ENCODE measurements at places on chromosomes 4 and X.

DNA sequence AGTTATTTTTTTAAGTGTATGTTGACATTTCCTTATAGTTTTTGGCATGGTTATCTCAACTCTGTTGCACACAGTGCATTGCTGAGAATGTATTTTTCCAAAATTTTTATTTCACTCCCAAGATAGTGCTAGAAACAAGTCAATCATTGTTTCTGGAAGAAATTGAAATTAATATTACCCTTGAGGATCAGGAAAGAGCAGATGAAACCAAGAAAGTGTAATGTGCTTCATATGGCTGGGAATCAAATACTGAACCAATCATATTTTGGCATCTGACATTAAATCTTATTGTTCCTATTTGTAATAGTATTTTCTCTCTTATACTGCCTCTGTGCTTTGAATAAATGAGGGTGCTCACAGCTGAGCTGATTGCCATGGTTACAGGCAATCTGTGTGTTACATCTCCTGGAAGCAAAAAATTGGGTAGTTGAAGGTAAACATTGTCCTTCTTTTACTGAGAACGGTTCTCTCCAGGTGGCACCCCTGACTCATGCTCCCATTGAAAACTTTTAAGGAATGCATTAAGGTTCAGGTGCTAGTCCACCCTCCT lies 358.2 kb upstream of the NR3C2 start:
- no peak for DNase-seq

DNA sequence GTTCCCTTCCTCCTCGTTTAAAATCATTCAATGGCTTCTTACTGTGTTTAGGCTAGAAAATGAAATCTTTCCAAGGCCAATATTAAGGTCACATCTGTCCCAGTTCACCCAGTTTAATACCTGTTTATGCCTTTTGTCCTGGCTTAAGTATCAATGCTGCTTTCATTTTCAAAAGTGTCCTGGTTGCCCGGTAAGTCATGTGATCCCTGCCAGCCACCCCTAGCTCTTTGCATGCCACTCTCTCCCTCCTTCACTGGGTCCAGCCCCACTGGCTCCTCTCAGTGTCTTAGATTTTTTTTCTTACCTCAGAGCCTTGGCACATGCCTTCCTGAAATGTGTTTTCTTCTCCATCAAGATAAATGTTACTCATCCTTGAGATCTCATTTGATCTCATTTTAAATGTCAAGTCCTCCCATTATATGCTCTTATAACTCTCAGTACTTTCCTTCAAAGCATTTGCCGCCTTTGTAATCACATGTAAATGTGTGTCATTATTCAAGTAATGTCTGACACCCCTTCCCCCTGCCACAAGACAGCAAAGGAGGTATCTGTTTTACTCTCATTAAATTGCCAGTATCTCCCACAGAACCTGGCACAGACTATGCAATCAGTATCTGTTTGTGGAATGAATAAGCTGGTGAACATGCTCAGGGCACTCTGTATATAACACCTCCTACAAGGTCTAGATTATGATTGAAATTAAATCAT lies 472.5 kb upstream of the RPS6KA3 start:
- DNase-seq, result no peak

- no peak for DNase-seq
Observed at GRCh38 chr4:53004497-53005148, 142.5 kb downstream of the RASL11B start.

GRCh38 chr4:67087897-67088296 lies 457.4 kb downstream of the CENPC start:
- DNase-seq, result no peak

- no peak for DNase-seq
Observed at GRCh38 chr4:107044170-107044569, 8.1 kb upstream of the DKK2 start.

GRCh38 chr4:6767748-6768538 lies 14.6 kb upstream of the KIAA0232 start:
- DNase-seq, result no peak

DNA sequence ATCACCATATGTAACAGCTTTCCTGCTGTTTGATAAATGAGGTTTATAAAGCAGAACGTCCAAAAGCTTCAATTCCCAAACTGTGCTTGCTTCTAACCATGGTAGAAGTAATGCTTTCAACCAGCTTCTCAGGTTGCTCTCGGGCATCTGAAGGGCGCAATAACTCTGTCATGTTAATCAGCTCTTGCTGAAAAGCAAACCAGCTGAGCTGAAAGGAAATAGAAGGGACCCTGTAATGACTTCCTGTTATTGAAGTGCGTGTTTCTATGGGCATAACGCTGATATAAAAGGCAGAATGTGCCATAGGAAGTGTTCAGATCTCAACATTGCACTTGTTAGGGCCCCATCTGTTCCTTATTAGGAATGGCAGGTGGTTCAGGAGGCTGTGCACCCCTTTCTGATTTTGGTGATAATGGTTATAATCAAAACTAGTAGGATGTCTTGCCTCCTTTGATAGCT lies 21.2 kb downstream of the HERC3 start:
- peak; percentile 72 for DNase-seq

DNA sequence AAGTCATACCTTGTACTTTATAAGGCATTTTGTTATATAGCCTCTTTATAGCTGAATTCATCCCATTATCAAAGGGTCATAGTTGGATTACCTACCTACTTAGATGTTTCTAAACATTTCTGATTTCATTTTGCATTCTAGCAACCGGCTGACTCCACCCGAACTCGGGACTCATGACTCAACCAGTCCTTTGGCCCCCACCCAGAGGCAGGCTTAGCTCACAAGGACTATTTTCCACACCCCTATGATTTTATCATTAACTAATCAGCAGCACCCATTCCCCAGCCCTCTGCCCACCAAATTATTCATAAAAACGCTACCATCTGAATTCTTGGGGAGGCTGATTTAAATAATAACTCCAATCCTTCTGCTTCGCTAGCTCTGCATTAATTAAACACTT lies 79.9 kb upstream of the EGFL6 start:
- DNase-seq, result no peak

DNA sequence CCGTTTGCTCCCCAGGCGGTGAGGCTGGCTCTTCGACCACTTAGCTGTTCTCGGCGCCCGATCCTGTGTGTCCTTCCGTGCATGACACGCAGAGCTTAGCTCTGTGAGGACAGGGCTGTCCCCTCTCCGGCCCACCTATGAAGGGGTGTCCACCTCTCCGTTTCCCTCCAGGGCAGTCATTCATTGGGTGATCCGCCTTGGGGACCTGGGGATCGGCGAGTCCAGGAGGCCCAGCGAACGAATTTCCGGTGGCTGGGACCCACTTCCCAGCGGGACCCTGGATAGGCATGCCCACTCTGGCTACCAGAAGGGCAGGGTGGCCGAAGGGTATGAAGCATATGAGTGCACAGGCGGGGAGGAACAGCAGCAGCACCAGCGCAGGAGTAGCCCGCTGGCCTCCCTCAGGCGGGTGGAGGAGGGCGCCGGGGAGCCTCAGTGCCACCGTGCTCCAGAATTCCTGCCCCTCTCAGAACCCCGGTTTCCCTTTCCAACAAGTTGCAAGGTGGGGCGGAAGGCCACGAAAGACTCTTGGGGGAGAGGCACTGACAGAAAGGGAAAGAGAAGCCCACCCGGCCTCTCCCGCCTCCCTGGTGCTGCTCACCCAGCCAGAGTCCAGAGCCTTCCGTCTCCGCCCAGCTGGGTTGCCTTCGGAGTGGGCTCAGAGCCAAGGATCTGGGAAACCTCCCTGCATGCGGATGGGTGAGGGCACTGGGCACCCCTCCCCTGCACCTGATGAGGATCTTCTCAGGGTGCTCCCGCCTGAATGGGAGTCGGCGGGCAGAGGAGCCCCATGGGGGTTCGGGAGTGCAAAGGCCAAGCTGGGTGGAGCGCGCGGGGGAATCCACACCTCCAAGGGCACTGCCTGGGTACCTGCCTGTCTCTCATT lies 8.6 kb downstream of the HMX1 start:
- no peak for DNase-seq

DNA sequence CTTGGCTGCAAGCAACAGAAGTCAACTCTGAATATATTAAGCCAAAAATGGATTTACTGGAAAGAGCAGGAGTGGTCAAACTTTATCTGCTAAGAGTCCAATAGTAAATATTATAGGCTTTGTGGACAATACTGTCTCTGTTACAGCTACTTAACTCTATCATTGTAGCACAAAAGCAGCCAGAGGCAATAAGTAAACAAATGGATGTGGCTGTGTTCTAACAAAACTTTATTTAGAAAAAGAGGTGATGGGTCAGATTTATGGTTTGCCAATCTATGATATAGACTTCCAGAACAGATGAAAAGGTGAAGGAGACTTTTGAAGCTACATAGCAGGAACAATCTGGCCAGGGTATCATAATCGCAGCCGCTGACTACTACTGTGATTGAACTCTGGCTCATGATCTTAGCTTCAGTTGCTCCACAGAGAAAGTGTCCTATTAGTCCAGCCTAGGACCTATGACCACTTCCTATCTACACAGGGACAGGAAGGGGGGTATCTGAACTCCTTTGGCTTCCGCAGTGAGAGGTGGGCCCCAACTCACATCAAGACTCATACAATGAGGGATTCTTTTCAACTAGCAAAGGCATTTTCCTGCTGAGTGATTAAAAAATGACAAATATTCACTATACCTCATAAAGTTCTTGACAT lies 154.9 kb downstream of the ATG4A start:
- no peak for DNase-seq

DNA sequence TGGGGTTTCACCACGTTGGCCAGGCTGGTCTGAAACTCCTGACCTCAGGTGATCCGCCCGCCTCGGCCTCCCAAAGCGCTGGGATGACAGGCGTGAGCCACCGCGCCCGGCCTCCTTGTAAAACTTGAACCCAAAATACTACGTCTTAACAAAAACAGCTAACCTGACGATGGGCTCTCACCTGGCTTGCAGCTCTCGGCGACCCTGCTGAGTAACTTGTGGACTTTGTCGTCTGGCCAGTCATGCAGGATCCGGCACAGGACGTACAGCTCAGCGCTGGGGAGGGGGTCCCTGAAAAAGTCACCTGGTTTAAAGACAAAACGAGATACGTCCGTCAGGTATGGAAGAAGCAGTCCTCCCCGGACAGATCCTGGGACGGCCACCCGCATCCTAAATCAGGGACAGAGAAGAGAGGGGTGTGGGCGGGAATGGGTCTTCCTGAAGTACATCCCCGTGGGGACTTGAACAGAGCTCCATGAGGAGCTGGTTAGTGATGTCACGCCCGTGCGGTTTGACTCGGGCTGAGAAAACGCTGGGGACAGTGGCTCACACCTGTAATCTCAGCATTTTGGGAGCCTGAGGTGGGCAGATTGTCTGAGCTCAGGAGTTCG lies 20.7 kb upstream of the SLC25A6 start:
- DNase-seq, result no peak

- DNase-seq, result peak; percentile 32
Observed at GRCh38 chrX:135112096-135112729, 8.1 kb downstream of the ETDB start.

- DNase-seq, result no peak
Observed at GRCh38 chrX:109448282-109448938, 33.5 kb downstream of the GUCY2F start.

DNA sequence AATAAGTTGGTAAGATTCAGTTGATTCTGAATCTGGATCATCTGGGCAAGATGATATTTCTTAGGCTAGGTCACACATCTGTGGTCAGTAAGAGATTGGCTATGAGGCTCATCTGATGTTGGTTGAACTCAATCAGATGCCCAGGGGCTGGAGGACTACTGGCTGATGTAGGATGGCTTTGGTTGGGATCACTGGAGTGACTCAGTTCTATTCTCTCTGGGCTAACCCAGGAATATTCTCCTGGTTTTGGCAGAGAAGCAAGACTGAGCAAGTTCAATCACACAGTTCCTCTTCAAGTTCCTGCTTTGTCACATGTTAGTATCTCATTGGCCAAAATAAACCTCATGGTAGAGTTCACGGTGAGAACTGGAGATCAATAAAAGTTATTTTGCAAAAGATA lies 902.3 kb upstream of the SLIT2 start:
- DNase-seq, result no peak

DNA sequence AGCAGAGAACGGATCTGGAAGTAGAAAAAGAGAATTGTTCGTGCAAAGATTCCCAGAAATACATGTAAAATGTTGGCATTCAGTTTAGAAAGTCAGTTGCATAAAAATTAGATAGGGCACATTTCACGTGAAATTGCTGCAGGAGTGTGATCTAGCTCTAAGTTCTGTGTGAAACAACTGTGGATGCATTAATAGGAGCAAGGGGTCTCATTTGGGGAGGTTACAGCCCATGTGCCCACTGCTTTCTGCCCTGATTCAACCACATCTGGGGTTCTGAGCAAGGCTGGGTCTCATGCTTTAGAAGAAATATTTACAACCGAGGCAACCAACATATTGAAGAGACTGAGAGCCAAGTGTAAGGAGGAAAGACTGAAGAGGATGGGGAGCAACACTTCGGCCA lies 639.0 kb downstream of the BCOR start:
- DNase-seq, result no peak

GRCh38 chr4:132593717-132594400 lies 555.2 kb upstream of the PCDH10 start:
- no peak for DNase-seq

- DNase-seq, result no peak
Observed at GRCh38 chr4:88698519-88698918, 890 bp upstream of the NAP1L5 start.

- DNase-seq, result no peak
Observed at GRCh38 chr4:89703829-89704590, 133.0 kb downstream of the SNCA start.

DNA sequence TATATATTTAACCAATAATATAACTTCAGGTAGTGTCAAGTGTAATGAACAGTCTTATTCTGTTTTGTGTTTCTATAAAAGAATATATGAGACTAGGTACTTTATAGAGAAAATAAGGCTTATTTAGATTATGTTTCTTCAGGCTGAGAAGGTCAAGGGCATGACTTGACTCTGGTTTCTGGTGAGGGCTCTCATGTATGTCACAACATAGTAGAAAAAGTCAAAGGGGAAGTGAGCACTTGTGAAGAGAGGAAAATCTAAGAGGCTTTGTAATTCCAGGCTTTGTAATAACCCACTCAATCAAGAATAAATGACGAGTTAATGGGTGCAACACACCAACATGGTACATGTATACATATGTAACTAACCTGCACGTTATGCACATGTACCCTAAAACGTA lies 27.6 kb downstream of the PRR32 start:
- no peak for DNase-seq

DNA sequence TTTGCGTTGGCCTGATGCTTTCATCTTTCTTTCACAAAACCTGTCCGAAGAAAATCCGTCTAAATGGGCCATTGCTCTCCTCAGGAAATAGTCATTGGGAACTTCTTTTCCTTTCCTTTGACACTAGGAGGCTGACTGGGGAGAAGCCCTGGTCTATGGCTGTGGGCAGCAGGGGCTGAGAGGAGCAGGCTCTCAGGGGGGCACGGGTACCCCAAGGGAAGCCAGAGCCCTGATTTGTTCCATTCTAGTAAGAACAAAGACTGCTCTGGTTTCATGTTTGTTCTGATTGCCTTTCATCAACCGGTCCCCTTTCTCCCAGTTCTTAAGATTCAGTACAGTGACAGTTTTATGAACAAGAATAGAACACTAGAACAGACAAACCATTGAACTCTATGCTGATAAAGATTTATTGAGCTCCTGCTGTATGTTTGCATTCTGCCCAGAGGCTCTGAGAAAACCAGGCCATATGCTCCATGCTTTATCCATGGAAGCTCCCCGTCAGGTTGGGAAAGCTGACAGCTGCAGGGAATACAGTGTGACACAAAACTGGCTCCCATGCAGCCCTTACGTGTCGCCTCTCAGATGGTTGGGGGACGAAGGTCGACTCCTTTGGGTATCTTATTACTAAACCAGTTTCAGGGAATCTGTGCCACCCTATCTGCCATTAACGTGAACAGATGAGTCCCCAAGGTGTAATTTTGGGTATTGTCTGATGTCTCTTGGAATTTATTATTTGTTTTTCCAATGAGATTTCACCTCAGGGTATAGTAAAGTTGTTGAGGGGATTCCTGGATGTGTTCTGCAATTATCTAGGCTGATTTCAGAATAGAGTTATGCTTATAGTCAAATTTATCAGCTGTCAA lies 72.4 kb upstream of the MSANTD1 start:
- DNase-seq, result no peak
